ENCODE measurements at places on chromosomes 5 and 9.
A peak's percentile ranks its signal among the peaks of the same experiment; 100 is the strongest.

- DNase-seq, result no peak
Measured at GRCh38 chr5:114634967-114635901, 273.4 kb downstream of the KCNN2 start.

DNA sequence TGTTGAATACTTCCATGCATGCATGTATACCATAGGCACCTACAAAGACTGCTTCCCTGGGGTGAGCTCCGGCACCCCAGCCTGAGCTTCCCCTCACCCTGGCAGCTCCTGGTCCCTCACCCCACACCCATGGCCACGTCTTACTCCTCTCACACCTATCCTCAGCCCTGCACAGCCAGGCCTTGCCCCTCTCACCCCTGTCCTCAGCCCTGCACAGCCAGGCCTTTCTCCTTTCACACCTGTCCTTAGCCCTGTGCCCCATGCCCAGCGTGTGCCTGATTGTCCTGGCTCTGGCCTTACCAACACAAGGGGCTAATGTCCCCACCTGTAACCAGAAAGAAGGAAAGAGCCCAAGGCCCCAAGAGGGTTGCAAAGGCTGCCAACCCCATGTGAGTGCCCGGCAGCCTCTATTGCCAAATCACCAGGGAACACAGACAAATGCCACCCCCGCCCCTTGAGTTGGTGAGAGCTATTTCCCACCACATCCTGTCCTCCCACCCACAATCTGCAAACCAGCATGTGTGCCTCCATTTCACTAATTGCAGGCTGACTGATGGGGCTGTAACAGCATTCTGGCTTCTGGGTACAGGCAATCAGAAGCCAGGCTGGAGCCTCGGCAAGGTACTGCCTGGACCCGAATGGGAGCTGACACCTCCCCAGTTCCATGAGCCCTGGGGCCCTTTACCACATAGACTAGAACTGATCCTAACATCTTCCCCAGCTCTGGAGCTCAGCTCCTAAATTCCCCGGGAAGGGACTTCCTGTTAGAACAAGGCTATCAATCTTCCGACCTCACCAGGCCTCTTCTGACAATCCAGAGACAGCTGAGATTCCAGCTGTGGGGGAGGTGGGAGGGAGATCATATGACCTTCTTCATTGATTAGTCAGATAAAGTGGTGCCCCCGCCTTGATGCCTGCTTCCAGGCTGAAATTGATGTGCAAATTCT is 78.2 kb downstream of the FAM114A2 start:
- peak; percentile 10 for DNase-seq

DNA sequence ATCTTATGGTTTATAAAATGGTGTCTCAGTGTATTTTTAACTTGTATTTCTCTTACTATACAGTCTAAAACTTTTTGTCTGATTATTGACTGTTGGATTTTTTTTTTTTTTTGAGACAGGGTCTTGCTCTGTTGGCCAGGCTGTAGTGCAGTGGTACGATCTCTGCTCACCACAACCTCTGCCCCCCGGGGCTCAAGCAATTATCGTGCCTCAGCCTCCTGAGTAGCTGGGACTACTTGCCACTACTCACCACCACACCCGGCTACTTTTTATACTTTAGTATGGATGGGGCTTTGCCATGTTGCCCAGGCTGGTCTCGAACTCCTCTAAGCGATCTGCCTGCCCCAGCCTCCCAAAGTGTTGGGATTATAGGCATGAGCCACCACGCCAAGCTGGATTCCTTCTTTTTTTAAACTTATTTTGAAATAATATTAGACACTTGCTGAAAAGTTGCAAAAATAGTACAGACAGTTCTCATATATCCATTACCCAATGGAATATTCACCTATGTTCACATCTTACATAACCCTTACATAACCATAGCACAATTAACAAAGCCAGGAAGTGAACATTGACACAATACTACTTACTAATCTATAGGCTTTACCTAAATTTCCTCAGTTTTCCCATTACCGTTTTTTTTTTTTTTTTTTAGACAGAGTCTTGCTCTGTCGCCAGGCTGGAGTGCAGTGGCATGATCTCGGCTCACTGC is 47.2 kb downstream of the STOM start:
- no peak for DNase-seq

GRCh38 chr5:59134471-59135163 is 551.7 kb downstream of the RAB3C start:
- no peak for DNase-seq

GRCh38 chr5:138316355-138316754 is 15.2 kb downstream of the CDC25C start:
- no peak for DNase-seq

DNA sequence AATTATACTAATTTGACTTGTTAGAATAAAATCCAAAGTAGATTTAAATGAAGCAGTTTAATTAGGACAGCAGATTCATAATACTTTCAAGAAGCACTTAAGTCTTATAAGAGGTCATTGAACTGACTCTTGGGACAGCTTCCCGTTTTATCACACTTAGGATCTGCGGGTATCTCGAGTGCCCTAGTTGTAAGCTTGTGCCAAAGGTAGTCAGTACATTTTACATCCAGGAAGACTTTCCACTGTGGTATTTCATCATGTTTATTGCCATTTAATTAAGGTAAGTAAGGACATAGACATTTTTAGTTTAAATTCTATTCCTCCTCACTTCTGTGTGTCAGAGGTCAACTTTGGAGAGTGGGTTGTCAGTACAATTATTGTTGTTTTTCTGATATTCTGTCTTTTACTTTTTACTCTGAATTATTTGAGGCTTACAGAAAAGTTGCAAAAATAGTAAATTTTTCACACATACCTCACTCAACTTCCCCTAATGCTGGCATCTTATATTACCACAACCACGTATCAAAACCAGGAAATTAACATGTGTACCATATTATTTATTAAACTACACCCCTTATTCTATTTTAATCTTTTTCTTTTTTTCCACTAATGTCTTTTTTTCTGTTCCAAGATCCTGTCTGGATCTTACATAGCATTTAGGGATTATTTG is 7.5 kb upstream of the ZNF367 start:
- DNase-seq, result no peak

- DNase-seq, result no peak
Measured at GRCh38 chr5:168976311-168976970, 324.5 kb downstream of the SLIT3 start.

DNA sequence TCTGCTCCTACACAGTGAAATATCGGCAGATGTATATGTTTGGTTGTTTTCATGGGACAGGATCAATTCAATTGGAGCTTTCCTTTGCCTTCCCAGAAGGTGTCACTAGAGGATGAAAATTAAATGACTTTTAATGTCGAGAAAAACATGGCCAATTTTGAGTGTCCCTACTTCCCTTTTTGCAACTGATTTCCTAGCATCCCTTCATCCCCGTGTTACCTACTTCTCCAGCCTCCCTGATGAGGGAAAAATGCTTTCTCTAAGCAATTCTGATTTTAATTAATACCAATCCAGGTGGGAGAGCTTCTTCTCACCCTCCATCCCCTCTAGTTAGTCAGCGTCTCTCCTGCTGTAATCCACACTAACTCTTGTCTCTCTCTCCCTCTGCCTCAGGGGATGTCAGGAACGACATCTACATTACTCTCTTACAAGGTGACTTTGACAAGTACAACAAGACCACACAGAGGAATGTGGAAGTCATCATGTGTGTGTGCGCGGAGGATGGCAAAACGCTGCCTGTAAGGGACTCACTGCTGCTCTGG is 64.9 kb downstream of the DOCK2 start:
- DNase-seq, result no peak

GRCh38 chr9:128505414-128505765 is 871 bp downstream of the GLE1 start:
- DNase-seq, result no peak

DNA sequence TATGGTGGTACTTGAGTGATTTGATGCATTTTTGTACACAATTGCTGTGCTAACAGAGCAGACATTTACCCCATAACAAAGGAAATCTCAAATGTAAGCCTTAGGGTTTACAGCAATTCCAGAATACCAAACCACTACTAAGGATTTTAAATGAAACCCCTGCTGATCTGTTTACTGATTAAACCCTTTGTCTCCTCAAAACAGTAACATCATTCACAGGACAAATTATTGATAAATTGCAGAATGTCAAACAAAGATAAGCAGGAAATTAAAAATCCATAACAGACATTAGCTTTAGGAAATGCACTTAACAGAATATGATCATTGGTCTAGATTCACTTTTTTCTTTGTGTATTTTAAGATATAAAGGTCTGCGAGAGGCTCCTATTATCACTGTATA is 1016.4 kb upstream of the DMAC1 start:
- DNase-seq, result no peak

DNA sequence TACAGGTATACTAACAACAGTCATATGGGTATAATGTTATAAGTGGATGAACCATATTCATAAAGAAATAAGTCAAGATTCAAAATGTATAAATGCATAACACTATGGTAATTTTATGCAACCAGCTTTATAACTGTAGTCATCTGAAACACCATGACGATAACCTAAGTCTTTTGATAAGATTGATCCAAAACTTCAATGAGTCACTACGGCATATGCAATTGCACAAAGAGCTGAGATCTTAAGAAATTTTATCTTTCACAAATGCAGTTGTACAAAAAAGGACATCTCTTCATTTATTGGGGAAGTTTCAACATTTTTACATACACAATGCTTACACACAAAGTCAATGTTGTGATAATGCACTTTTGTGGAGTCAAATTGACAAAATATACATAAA is 20.3 kb downstream of the FAM81B start:
- DNase-seq, result no peak

GRCh38 chr9:127448112-127448805 is 2.9 kb downstream of the RPL12 start:
- no peak for DNase-seq

DNA sequence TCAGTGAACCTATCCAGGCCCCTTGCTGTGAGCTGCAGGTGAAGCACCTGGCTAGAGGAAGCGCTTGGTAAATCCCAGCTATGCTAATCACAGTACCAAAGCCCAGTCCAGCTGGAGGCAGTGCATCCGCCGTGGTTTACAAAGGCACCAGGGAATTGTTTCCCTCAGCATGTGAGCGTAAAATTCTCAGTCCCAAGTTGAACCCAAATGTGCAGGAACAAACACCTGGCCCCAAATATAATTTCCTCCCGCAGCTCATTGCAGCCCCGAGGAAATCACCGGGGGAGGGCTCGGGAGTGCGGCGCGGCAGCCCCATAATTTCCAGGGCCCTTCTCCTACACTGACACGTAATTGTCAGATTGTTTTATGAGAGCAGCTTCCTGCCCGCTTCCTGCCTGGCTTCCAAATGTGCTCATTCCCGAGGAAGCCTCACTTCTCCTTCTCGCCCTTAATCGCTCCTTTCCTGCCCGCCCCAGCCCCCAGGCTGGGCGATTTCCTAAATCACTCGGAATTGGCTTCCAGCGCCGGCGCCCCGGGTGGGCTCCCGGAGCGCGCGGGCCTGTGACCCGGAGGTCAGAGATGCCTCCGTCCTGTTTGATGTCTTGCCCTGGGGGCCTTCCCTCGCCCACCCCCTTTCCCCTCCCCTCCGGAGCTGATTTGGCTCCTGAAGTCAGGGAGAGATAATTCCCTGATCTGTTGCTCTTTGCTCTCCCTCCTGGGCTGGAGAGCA is 134.4 kb downstream of the FGF1 start:
- DNase-seq, result no peak

GRCh38 chr9:2859776-2860379 is 16.0 kb upstream of the PUM3 start:
- DNase-seq, result no peak
